ENCODE measurements at places on chromosomes 1 and 21. TPM values are rescaled to one million over a fixed set of nuclear protein-coding genes. Genes with fewer than 3 reads are reported as not detected.

DNA sequence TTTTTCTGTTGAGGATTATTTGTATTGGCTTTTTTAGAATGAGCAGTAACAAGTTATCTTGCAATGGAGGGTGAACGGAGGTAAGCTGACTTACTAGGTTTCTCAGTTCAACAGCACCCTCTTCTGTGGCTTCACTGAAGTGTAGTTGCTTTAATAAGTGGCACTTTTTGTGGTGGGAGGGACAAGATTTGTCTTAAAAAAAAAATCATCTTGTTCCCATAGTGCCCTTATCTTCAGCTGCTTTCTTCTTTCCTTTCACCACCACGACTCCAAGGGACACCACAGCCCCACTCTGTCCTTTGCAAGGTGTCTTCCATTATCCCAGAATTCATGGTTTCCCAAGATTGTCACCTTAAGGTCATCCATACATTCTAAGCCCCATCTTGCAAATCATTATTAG lies 92.9 kb downstream of the PIGK start:
- peak; percentile 51 for DNase-seq

DNA sequence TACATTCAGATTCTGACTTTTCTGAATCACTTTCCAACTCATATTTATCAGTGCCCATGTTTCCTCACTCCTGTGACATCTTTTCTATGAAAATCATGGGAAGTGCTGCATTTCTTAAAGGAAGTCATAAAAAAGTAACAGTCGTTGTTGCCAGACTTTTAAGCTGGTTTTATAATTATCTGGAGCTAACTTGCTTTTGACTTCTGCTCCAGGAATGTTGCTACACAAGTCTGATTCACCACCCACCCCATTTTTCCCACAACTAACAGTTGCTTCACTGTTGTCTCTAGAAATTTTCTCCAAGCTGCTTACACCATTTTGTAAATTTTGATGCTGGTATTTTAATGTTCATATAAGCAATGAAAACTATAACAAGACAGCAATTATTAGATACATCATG lies 12.2 kb downstream of the FCRLB start:
- peak; percentile 90 for DNase-seq

Gene FCRLB
- total RNA-seq: 1.1 TPM

GRCh38 chr1:53051676-53052075 lies 10.3 kb upstream of the PODN start:
- DNase-seq: peak; percentile 24

DNA sequence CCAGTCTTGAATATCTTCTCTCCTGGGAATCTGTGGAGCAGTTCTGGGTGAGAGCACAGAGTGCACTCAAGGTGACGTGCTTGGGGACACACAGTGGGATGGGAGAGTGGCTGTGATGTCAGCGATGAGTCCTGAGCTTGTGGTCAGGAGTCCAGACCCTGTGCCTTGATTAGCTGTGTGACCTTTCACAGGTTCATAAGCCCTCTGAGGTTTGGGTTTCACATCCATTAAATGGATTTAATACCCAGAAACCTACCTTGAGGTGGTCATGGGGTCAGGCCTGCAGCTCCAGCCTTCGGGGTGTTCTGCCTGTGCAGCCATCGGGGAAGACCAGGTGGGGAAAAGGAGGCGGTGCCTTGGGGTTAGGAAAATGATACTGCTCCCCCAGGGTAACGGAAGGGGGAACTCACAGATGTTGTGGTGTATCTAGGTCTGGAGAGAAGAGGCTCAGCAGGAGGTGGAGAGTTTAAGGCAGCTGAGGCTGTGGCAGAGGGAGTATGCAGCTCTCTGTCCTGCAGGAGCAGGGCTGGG lies 38.5 kb upstream of the ETV3 start:
- DNase-seq: no peak

- DNase-seq: no peak
These were observed 158.4 kb downstream of the TRABD2B start for GRCh38 chr1:47838562-47839432.

DNA sequence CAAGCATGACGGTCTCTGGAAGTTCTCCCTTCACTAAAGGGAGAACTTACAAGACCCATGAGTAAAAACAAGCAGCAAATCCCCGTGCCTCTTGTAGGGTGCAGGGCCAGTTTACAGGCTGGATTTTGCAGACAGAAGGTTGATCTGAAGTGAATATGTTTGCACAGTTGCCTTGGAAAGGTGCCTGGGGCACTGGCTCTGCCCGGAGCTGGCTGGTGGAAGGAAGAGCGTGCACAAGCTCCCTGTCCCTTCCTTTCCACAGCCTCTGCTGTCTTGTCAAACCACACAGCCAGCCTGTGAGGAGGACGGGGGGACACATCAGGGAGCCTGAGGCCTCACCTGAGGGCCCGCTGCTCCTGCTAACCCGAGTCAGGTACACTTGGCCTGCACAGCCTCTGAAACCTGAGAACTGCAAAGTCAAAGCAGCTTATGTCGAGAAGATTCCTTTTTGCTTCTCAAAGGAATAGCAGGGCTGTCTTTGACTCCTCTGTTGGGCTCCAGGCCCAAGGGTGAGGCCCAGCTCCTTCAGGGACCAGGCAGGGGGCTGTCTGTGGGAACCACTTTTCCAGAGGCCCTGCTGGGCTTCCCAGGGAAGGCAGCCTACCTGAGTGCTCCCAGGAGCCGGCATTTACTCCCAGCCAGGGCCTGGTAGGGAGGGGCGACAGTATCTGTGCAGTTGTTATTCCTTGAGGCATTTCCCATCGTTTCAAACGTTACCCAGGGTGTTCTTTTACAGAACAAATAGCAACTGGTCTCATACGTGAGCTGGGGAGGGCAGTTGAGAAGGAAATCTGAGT lies 251.5 kb downstream of the SIPA1L2 start:
- no peak for DNase-seq

Measured in mammary epithelial cell (primary cell).